ENCODE measurements at places on chromosomes 1 and 21. TPM values are rescaled to one million over a fixed set of nuclear protein-coding genes. Genes with fewer than 3 reads are reported as not detected.

DNA sequence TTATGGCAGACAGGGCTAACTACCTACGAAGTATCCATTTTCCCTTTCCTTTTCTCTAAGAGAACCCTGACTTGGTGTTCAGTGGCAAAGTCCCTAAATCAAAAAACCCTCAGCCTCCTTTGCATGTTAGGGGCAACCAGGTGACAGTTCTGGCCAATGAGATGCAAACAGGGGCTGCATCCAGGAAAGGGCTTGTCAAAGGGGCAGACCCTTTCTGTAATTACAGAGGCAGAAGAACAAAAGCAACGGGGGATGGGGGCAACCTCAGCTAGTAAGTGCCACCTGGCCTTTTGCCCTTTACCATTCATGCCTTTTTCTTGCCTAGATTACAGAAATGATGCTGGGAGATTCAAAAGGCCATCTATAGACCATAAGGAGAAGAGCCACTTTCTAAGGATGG lies 34.4 kb downstream of the GLUL start:
- DNase-seq = no peak

Gene SLAMF6
- 0.13 TPM for total RNA-seq

GRCh38 chr1:85047144-85047471 lies 1.2 kb downstream of the MCOLN3 start:
- DNase-seq = no peak

Gene DHX9
- 54.3 TPM for total RNA-seq

Gene GPR52
- 4.3 TPM for total RNA-seq

Gene FAM163A
- total RNA-seq = 0.16 TPM

Gene YARS1
- 27.8 TPM for total RNA-seq

DNA sequence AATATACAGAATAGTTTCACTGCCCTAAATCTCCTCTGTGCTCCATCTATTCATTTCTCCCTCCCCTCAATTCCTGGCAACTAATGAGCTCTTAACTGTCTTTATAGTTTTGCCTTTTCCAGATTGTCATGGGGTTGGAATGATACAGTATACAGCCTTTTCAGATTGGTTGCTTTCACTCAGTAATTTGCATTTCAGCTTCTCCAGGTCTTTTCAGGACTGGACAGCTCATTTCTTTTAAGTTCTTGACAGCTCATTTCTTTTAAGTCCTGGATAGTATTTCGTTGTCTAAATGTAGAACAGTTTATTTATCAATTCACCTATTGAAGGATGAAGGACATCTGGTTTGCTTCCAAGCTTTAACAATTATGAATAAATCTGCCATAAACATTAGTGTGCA lies 22.6 kb downstream of the KRTAP21-3 start:
- no peak for DNase-seq

GRCh38 chr1:229759586-229759985 lies 133.5 kb downstream of the URB2 start:
- DNase-seq = no peak

Gene ANGPTL1
- total RNA-seq = 15.1 TPM

Gene CD48
- 1.00 TPM for total RNA-seq

GRCh38 chr1:37883671-37884070 lies 24.3 kb upstream of the MTF1 start:
- no peak for DNase-seq

- no peak for DNase-seq
Observed at GRCh38 chr1:27658951-27659496, 13.0 kb downstream of the IFI6 start.

Gene FCMR
- 4.4 TPM for total RNA-seq

Gene UBE2U
- not detected for total RNA-seq

Gene C1QB
- total RNA-seq = 34.3 TPM

DNA sequence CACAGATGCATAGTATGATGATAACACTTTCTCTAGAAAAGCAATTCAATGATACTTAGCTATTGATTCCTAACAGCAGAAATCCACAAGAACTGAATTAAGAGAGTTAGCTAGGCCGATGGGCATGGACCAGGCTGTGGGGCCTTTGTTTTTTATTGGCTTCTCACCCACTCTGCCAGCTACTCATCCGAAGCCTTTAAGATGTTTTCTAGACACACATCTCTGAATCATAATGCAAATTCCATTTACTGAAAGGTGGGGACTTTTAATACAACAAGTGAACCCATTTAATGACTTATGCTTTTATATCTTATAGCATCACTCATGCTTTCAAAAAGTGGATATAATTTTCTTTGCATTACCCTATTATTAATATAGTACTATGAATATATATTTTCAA lies 170.2 kb downstream of the RUNX1 start:
- DNase-seq = no peak

DNA sequence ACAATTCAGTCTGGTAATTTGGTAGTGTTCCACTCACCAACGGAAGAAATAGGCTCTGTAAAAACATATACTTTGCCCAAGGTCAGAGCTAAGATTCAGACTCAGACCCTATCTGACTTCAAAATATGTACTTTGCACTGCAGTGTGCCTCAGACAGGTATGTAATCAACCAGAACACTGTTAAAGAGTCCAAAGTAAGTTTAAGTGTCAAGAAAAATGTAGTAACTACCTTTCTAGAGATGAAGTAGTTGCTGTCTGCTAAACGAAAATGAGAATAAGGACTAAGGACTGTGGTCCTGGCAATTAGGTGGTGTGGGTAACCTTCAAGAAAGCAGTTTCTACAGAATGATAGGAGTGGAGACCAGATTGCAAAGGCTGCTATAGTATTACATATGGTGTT lies 61.1 kb downstream of the RPAP2 start:
- DNase-seq = no peak

- no peak for DNase-seq
Observed at GRCh38 chr21:46661211-46661625, 25.7 kb downstream of the PRMT2 start.

DNA sequence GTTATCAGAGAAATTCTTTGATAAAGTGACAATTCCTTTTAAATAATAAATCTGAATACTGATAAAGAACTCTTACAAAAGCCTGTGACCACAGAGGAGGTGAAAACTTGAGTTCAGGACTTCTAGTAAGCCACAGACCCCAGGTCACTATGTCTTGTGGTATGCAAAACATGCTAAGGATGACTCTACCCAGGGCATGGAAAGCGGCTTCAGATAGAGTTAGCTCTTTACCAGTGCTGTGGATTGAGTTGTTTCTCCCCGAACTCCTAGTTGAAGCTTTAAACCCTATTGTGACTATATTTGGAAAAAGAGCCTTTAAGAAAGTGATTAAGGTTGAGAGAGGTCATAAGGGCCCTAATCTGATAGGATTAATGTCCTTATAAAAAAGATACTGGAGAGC lies 42.3 kb downstream of the HLX start:
- DNase-seq = no peak

- no peak for DNase-seq
Observed at GRCh38 chr1:194469282-194469681, 1282.9 kb upstream of the B3GALT2 start.

Gene PRKAA2
- 143 TPM for total RNA-seq

DNA sequence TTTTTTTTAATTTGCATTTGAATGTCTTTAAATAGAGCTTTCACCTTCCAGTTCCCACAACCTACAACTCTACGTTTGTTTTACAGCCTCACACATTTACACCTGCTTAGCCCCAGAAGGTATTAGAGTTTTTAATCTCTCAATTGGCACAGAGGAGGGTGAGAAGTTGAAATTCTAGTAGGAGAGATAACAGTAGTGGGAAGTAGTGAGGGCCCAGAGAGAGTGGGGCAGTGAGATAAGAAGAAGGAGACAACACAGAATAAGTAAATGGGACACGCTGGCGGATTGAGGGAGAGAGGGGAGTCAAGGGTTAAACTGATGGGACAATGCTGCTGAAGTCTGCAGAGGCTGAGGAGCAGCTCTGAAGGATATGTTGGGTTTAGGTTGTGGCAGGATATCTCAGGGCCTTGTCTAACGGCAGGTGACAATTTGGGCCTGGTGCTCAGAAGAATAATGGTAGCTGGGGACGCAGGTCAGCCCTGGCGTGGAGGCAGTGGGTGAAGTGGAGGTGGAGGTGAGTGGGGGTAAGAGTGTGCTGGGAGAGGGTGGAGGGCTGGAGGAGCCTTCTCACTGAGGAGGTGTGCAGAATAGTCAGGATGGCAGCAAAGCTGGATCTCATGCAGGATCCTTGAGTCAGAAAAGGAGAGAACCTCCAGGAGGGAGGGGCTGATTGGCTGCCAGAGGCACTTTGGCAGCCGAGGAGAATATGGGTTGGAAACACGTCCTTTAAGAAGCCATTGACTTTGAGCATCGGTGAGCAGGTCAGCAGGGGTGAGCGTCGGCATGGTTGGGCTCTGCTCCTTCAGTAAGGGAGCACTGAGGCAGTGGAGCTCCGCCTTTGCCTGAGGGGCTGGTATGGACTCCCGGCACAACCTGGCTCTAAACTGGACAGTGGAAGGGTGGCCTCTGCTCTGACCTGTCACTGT lies 72.9 kb downstream of the SYT6 start:
- DNase-seq = no peak

GRCh38 chr21:25735646-25736597 lies 1.1 kb downstream of the GABPA start:
- peak; percentile 90 for DNase-seq

Gene CR2
- not detected for total RNA-seq

Gene PERM1
- 50.1 TPM for total RNA-seq

- DNase-seq = no peak
Observed at GRCh38 chr1:58815686-58816071, 31.8 kb upstream of the JUN start.

Gene PADI2
- 1.3 TPM for total RNA-seq

- DNase-seq = no peak
Observed at GRCh38 chr1:29556657-29557056, 320.3 kb downstream of the PTPRU start.

Gene HHIPL2
- not detected for total RNA-seq

DNA sequence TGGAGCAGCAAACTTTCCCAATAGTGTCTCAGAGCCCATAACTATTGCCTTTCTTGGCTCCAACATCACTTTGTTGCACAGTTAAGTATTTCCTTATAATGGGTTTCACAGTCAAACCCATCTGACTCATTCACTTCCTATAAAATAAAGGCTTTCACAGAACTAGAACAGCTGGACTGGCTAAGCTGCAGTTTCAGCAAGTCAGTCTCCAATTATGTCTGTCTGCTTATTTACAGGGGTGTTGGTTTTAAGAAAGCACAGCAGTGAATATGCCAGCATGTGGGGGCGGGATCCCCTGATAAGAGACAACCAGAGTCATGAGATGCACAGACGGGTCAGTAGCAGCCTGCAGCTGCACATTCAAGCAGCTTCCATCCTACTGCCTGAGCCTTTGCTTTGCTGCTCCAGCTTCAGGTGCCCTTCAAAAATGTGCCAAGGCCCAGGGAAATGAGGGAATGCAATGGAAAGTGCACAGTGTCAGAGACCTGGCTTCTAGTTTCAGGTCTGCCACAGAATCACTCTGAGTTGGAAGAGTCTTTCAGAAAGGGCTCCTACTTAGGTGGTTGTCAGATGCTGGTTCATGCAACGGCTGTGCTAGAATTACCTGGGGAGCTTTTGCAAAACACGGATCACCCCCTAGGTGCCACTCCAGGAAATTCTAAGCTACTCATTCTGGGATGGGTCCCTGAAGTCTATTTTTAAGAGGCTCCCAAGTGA lies 24.8 kb downstream of the RNF19B start:
- DNase-seq = no peak

Gene MAP1LC3C
- total RNA-seq = 0.32 TPM

Gene FGR
- 3.8 TPM for total RNA-seq

- no peak for DNase-seq
Observed at GRCh38 chr1:21825393-21825792, 13.3 kb downstream of the LDLRAD2 start.

GRCh38 chr1:167564612-167565270 lies 11.2 kb upstream of the CREG1 start:
- DNase-seq = no peak

Gene SYCP1
- not detected for total RNA-seq

Gene OR2AK2
- total RNA-seq = not detected

Gene OR2M2
- not detected for total RNA-seq

DNA sequence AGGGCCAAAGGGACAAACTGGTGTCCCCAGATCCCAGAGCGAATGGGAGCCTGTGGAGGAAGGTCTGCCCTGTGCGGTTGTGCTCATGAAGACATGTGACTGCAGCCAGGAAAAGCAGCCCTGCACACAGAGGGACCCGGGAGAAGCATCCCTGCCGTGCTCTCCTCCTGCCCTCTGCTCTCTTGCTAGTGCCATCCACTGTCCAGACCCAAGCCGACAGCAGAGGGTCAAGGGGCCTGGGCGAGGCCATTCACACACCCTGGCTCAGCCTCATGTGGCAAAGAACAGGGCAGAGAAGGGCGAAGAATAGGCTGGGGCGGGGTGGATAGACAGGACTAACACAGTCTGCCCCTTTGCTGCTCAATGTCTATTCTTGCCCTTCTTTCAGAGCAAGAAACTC lies 17.4 kb downstream of the DMRTB1 start:
- peak; percentile 72 for DNase-seq

- DNase-seq = no peak
Observed at GRCh38 chr1:189434461-189434860, 1043.2 kb downstream of the BRINP3 start.

- DNase-seq = no peak
Observed at GRCh38 chr1:195462646-195463045, 1145.6 kb downstream of the KCNT2 start.

DNA sequence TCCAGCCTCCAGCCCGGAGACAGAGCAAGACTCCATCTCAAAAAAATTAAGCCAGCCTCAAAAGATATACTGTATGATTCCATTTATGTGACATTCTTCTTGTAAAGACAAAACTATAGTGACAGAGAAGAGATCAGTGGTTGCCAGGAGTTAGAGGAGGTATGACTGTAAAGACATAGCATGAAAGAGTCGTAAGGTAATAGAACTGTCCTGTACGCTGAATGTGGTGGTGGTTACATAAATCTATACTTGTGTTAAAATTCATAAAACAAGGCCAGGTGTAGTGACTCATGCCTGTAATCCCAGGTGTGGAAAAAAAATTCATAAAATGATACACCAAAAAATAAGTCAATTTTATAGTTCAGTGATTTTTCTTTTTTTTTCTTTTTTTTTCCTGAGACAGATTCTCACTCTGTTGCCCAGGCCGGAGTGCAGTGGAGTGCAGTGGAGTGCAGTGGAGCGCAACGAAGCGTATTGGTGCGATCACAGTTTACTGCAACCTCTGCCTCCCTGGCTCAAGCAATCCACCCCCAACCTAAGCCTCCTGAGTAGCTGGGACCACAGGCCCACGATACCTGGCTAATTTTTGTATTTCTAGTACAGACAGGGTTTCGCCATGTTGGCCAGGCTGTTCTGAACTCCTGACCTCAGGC lies 84.9 kb upstream of the CXADR start:
- no peak for DNase-seq

DNA sequence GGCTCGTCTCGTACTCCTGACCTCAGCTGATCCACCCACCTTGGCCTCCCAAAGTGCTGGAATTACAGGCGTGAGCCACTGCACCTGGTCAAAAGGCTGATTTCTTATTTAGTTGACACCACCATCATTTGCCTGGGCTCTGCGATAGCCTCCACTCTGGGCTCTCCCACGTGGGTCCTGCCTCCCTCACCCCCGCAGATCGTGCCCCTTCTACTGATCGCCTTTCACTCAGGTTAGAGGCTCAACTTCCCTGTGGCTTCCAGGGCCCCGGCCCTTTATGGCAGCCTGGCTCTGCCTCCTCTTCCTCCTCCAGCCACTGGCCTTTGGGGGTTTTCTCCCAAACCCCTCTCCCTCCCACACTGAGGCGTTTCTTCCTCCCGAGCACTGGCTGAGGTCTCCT lies 2.5 kb upstream of the MFAP2 start:
- DNase-seq = no peak

Gene ACTRT2
- not detected for total RNA-seq

- no peak for DNase-seq
Observed at GRCh38 chr21:45897191-45898027, 84.2 kb upstream of the COL6A1 start.

Gene SYTL1
- 0.65 TPM for total RNA-seq

- no peak for DNase-seq
Observed at GRCh38 chr21:43984905-43985689, 27.0 kb upstream of the TRAPPC10 start.

Measured in cardiac septum (tissue), 1 donor.